NCI-H345 (cell line): ENCODE measurements at places on chromosomes 2 and 18.

- DNase-seq = no peak
Observed at GRCh38 chr2:138596403-138596802, 94.8 kb downstream of the SPOPL start.

GRCh38 chr2:31032475-31032874 is 105.8 kb downstream of the GALNT14 start:
- DNase-seq = no peak

DNA sequence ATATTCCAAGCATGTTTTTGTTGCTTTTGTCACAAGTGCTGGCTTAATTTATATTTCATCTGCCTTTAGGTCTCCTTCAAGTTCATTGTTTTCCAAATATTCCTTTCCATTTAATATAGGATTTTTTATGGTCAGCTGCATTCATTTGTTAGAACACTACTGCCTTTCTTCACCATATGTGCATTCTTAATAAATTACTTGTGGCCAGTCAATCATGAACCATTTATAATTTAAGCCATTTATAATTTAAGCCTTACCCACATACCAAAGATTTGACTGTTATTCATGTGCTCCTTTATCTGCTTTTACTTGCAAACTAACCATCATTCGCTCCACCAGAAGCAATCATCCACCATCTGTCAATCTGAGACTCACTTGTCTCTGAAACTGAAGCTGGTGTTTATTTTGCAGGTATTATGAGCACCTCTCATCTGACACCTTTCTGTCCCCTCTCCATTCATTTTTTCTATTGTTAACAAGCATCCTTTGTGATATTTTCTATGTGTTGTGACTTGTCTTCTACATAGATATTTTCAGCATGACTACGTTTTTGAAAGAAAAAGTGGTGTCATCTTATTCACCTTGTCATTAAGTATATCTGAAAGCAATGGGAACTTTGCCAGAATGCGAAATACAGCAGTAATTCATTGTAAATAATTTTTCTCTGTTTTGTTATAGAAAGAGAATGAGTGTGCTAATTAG is 786.8 kb downstream of the KCNJ3 start:
- peak; percentile 47 for DNase-seq

GRCh38 chr2:10048501-10049171 is 5.3 kb downstream of the KLF11 start:
- DNase-seq = no peak
